ENCODE measurements at places on chromosomes 7 and 10.
A peak's percentile ranks its signal among the peaks of the same experiment; 100 is the strongest.

- no peak for DNase-seq
These were observed 122.5 kb upstream of the NOBOX start for GRCh38 chr7:144525956-144526355.

DNA sequence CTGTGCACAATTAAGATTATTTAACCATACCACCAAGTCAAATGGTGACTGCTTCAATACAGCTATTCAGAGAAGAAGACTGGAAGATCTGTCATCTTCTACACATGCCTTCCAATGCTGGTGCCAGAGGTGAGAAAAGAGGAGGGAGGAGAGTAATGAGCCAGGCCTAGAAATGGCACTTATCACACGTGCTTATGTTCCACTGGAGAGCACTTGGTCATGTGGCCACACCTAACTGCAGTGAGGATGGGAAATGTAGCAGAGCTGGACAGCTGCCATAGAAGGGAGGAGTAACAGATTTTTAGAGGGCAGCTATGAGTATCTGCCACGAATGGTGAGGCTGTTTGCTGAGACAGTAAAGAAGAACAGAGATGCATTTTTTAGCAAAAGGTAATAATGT, 77.1 kb downstream of the MPLKIP start:
- DNase-seq, result peak; percentile 61

GRCh38 chr10:100364735-100365391, 17.8 kb downstream of the SCD start:
- peak; percentile 66 for DNase-seq

GRCh38 chr7:21938463-21938862, 7.2 kb downstream of the CDCA7L start:
- no peak for DNase-seq

- no peak for DNase-seq
These were observed 103.9 kb downstream of the CUBN start for GRCh38 chr10:17025444-17026295.

GRCh38 chr7:157113607-157114006, 25.1 kb upstream of the UBE3C start:
- DNase-seq, result no peak

- no peak for DNase-seq
These were observed 230.7 kb downstream of the RPS24 start for GRCh38 chr10:78264361-78264760.

GRCh38 chr7:70539617-70540016, 592.3 kb upstream of the GALNT17 start:
- no peak for DNase-seq

GRCh38 chr7:17159500-17160037, 138.9 kb upstream of the AHR start:
- DNase-seq, result no peak

GRCh38 chr10:15796762-15797161, 63.5 kb downstream of the MINDY3 start:
- DNase-seq, result no peak

GRCh38 chr7:88090671-88091070, 129.2 kb downstream of the SRI start:
- no peak for DNase-seq

DNA sequence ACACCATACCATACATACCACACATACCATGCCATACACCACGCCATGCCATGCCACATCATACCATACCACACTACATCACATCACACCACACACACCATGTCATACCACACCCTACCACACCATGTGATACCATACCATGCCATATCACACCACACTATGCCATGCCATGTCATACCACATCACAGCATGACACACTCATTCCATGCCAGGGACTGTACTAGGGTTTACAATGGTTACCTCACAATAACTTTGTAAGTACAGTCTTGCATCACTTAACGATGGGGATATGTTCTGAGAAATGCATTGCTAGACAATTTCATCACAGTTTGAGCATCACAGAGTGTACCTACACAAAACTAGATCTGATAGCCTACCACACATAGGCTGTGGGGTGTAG, 14.5 kb downstream of the PYROXD2 start:
- no peak for DNase-seq

DNA sequence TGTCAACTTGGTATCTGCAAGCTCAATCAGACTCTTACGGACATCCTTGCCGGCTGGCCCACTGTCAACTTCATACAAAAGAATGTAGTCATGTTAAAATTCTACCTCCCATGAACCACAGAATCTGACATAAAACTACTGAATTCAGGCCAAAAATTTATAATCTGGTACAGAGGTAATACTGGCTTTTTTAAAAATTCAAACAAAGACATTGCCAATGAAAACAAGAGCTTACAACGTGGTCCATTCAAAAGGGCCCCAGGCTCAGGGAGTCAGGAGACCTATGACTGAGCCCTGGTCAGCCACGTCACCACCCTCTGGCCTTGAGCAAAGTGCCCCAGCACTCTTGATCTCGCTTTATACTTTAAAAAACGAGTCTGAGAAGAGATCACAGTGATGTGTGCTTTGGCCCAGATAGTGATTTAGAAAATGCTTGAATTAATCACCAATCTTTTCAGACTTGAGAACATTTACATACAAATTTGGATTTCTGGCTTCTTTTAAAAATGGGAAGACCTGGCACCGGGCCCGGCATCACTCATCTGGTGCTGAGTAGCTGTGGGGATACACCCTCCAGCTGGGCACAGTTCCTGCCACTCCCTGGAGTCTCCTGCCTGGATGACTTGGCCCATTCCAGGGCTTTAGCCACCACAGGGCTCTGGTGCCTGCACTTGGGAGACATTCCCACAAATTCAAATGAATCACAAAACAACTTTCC, 94.1 kb downstream of the PIP4K2A start:
- DNase-seq, result peak; percentile 50

- no peak for DNase-seq
These were observed 54.6 kb upstream of the MKI67 start for GRCh38 chr10:128180843-128181242.

DNA sequence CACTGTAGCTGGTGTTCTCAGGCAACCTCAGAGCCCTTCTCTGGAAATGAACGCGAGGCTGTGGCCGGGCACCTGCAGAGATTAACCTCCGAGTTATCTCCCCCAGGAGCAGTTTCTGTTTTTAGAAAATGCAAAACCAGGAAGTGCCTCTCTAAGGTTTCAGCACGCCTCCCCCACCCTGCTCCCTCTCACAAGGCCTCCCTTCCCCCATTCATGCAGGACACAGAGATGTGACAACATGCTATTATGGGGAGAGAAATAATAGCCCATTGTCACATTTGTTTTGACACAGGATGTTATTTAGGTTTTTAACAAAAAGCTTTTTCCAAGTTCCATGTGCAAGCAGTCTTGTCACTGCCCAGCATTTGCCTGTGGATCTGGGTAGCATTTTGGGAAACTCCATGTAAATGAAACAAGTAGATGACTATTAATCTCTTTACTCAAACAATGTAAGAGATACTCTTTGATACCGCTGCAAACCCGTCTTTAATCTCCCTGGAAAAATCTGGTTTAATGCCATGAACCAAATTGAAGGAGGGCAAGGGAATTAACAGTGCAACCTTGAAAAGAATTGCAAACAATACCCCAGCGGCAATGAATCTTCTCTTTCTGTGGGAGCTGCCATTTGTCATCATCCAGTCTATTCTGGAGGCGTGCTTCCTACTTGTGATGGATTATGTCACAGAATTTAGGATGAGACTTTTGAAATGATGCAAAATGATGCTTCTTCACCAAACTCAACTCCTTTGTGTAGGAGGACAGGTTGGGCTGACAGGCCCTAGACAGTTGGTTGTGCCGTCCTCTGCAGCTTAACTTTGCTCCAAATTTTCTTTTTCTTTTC, 86.5 kb upstream of the NMT2 start:
- no peak for DNase-seq

- DNase-seq, result no peak
These were observed 41.0 kb downstream of the SP8 start for GRCh38 chr7:20745702-20746101.

DNA sequence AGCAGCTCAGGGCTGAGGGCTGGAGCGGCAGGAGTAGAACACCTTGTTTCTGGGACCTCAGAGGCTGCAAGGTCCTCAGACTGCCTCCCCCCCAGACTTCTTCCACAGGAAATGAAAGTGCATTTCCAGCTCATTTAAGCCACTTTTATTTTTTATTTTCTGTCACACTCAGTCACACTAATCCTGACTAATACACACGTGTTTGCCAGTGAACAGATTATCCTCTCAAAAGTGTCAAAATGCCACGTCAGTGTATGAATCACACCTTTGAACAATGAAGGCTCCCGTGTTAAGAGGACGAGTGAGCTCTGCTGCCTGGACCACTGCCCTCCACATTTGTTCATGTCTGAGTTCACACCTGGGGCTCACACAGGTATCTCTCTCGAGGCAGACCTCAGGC, 488.5 kb downstream of the DNAJB6 start:
- no peak for DNase-seq

DNA sequence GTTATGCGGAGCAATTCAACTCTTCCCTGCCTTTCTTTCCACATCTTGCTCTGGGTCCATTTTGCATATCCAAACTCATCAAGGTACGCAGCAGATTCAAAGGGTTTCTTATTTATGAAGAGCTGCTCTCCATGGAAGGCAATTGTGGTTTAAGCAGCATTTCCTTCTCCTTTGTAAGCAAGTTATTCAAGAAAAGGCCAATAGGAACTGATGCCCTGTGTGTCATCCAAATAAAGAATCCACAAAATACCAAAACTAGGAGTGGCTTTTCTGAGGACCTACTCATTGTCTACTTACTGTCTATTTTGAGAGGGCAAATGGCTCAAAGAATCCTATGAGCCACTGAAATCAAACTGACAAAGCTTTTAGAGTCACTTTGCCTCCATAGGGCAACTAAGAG, 253.1 kb downstream of the PTEN start:
- no peak for DNase-seq

DNA sequence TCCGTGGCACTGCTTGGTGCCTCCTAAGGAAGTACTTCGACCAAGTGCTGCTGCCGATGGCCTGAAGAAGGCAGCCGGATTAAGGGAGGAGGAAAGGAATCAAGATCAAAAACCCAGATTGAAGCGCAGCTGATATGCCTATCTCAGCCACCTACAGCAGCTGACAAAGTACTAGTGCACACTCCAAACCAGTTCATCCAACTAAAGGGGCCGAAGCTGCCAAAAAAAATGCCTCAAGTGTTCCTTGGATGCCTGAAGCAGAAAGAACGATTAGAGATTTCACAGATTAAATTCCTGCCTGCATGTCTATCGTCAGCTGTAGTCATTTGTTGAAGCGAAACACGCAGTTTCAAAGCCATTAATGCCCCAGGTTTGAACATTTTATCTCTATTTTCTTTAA, 65.7 kb downstream of the TNRC18 start:
- no peak for DNase-seq

GRCh38 chr10:30701451-30702173, 72.1 kb upstream of the LYZL2 start:
- peak; percentile 1 for DNase-seq

GRCh38 chr10:44167752-44168151, 217.1 kb downstream of the CXCL12 start:
- no peak for DNase-seq
